Fibroblast of lung (primary cell): ENCODE measurements at places on chromosomes 12 and 14.
A peak's percentile ranks its signal among the peaks of the same experiment; 100 is the strongest.

DNA sequence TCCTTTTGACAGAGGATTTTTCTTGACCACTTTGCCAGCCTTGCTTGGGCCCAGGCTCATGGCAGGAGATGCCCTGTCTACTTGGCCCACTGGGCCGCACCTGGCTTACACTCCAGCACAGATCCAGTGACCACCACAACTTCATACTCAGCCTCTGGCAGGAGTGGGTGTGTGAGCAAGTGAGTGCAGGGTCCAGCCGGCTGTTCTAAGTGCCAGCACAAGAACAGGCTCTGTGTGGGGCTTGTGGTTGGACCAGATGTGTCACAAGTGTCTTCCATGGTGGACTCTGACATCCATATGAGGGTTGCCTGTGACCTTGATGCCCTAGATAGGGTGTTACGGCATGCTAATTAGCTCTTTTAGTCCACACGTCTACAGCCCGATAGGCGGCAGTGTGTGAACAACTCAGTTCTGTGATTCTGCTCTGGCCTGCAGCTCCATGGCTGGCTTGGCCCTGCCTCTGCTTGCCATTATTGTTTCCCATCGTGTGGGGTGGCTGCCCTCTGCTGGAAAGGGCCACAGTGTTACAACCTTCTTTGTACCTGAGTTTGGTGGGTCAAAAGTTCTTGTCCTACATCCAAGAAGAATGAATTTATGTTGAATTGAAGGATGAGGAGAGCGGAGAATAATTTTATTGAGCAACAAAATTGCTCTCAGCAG, 1089.1 kb downstream of the SLC6A15 start:
- peak; percentile 18 for DNase-seq

DNA sequence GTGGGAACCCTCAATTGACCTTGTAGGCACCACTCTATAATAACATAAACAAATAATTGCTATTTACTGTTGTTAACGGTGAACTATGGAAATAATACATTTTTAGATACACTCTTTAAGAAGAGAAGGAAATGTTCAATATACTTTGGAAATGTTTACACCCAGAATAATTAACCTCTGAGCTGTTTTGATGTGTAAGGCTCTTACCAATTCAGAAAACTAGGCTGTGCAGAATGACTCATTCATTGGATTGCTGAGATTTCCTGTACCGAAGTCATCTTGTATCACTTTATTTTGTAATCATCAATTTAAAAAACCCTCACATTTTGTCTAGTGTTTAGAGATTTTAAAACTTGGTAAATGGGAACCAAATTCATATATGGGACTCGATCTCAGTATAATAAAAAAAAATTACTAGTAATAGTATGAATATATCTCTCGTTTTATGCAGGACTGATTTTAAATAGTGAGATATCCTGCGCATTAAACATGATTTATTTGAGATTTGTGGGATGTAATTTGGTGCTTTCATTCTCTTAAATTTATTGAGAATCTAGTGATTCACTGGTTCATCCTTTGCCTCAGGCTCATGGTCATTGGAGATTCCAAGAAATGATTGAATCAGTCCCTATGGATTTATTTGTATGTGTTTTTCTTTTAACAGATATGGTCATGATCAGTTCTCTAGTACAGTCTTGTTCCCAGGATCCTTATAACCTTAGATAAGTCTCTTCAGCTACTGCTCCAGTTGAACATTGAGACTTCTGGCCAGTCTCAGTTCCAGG, 3.9 kb downstream of the SAMD4A start:
- peak; percentile 92 for DNase-seq

- DNase-seq, result no peak
Measured at GRCh38 chr14:27587103-27587502, 989.3 kb upstream of the NOVA1 start.

- no peak for DNase-seq
Measured at GRCh38 chr12:20486233-20486632, 117.9 kb downstream of the PDE3A start.

DNA sequence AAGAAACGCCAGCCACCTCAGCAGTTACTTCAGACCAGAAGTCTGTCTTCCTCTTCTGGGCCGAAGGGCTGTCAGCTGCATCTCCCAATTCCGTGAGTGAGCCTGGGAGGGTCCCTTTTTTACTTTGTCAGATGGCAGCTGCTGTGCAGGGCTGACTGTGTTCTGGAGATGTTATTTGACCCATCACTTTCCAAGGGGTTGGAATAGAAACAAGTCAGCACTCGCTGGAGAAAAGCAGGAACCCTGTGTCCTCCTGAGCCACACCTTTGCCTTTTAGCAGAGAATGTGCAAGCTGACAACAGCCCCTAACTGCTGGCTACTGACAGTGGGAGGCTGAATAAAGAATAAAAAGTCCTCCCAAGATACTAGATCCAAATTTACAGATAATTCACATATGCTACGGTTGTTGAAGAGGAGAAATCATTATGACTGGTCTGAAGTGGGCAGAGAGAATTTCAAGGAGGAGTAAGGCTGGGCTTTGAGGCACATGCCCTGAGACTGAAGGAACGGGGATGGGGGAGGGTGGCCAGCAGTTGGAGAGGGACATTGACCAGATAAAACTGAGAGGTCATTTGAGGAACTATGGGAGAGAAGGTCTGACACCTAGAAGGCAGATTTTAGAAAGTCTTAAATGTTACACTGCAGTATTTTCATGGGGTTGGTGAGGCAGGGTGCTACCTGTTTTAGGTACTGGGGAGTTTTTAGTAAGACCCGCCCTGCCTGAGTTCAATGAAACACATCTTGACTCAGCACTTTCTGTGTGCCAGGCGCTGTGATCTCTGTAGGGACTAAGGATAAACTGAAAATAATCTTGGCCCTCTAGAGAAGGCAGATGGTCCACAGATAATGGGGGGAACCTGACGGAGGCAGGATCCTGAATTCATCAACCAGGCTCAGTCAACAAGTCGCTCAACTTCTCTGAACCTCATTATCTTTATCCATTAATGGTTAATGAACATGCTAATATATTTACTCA, 27.4 kb downstream of the FAM234B start:
- no peak for DNase-seq

DNA sequence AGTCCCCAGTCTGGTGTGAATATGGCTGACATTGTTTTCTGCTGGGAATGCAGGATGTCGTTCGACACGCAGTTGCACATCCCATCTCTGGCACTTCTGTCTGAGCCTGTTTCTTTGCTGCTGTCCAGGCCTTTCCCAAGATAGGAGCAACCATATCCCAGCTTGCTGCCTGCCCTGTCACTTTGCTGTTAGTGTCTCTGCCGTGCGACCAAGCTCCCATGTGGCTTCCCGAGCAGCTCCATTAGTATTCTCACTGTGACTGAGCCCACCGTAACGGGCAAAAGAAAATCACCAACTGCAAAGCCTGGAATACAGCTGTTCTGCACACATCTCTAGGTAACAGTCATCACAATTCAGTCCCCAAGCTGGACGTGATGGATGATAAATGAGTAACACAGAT, 66.0 kb upstream of the CPSF6 start:
- no peak for DNase-seq

- DNase-seq, result no peak
Measured at GRCh38 chr14:56995010-56995409, 184.7 kb upstream of the OTX2 start.

GRCh38 chr14:68268719-68269118, 449.1 kb downstream of the RAD51B start:
- DNase-seq, result peak; percentile 68

- no peak for DNase-seq
Measured at GRCh38 chr12:105698075-105698474, 367.6 kb downstream of the C12orf75 start.

DNA sequence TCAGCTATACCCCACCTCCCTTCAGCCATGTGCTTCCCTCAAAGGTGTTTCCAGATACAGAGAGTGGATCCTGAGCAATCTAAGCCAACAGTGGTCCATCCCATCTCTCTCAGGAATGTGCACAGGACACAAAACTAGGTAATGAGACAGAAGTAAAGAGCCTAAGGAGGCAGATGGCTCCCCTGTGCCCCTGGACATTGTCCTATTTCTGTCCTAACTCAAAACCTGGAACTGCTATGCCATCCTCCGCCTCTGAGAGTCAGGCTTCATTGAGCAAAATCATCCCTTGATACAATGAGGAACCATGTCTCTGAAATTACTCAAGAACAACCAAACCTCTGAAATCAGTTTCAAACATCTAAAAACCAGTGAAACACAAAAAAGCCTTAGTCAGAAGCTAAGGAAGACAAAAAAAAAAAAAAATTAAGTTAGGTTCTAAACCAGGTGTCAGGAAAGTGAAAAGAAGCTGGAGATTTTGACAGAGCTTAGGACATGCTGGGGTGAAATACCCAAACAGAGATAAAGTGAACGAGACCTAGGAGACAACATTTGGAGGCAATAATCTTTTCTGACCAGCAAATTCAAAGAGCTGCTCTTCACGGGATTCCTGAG, 200.3 kb upstream of the PLEKHG7 start:
- no peak for DNase-seq

GRCh38 chr12:53713516-53713915, 13.7 kb downstream of the CALCOCO1 start:
- no peak for DNase-seq

GRCh38 chr12:59736786-59737185, 141.0 kb downstream of the SLC16A7 start:
- DNase-seq, result peak; percentile 91

DNA sequence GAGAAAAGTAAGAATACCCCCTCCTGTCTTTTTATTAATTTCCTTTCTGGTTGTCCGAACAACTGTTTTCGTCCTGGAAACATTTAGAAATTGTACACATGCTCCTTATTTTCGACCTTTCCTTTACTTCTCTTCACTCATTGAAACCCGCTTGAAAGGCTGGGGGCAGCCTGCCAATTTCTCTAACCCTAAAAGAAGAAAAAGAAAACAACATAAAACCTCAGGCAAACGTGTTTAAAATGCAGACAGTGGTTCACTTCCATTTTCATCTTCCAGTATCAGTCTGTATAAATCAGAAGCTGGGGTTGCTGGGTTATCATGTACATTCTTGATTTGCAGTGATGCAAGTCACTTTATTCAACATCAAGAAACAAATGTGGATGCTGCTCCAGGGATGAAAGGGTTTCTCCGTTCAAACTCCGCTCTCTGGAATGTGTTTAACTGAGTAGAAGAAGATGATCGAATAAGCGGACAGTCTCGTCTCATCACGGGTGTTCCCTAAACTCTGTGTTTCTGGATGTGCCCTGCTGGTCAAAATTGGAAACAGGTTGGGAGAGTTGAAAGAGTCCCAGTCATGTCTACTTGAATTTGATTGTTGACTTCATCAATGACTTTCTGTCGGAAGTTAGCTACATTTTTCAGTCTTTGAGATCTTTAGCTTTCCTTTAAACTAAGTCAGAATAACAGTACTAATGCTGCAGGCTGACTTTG, 1042.2 kb downstream of the BCL11B start:
- peak; percentile 5 for DNase-seq
